Activated T-cell treated with anti-CD3 and anti-CD28 coated beads, Interleukin-2, amount 50 U/mL, for 4 hours (primary cell): ENCODE measurements at places on chromosomes 13 and 19. TPM values are rescaled to one million over a fixed set of nuclear protein-coding genes. Genes with fewer than 3 reads are reported as not detected.

Gene MISP3
- 0.48 TPM for total RNA-seq

Gene PCDH20
- not detected for total RNA-seq

Gene APOC4
- not detected for total RNA-seq

Gene MBD3L3
- total RNA-seq, result not detected

Gene ZNF667
- total RNA-seq, result 1.7 TPM

Gene MBD3L2
- not detected for total RNA-seq

Gene KCNN1
- total RNA-seq, result 0.24 TPM

Gene CEACAM7
- total RNA-seq, result 0.25 TPM

Gene SYT5
- total RNA-seq, result not detected

Gene FOXA3
- 0.23 TPM for total RNA-seq

Gene LYL1
- total RNA-seq, result 3.0 TPM

Gene GPR12
- total RNA-seq, result not detected

Gene HTR2A
- not detected for total RNA-seq

Gene LYPD5
- 0.53 TPM for total RNA-seq

Gene ADPRHL1
- total RNA-seq, result 0.79 TPM

Gene ABCA7
- 7.1 TPM for total RNA-seq

Gene ELANE
- total RNA-seq, result not detected

Gene SKA3
- 7.3 TPM for total RNA-seq

Gene DENND1C
- total RNA-seq, result 55.8 TPM

Gene LIM2
- 0.65 TPM for total RNA-seq

Gene CATSPERD
- not detected for total RNA-seq

Gene OR4F17
- 0.30 TPM for total RNA-seq

Gene NKPD1
- 0.33 TPM for total RNA-seq
